Stomach (tissue), 19 donors: ENCODE measurements at places on chromosomes 5 and 9. TPM values are rescaled to one million over a fixed set of nuclear protein-coding genes. Genes with fewer than 3 reads are reported as not detected.
A peak's percentile ranks its signal among the peaks of the same experiment; 100 is the strongest.

FAM153A gene
- total RNA-seq: 2.2 TPM

- DNase-seq: peak; percentile 73
Observed at GRCh38 chr9:109499631-109500410, 1.7 kb upstream of the PTPN3 start.

DNA sequence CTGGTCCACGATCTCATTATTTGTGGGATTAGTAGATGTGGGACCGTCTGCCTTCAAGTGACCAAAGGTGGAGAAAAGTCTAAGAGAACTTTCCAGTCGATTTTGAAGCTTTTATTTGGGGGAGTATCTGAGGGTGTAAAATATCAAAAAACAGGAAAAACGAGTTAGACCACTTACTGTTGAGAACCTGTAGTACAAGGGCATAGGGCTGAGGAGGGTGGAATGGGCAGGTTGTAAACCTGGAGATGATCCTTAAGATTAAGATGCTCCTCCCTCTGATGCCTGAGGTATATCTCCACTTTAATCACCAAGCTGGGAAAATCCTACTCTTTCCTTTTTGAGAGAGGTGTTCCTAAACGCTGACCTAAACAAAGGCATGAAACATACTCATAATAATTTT, 32.0 kb upstream of the GTF2H2C start:
- DNase-seq: peak; percentile 69

- DNase-seq: no peak
Observed at GRCh38 chr5:59267033-59267432, 626.5 kb downstream of the PDE4D start.

DNA sequence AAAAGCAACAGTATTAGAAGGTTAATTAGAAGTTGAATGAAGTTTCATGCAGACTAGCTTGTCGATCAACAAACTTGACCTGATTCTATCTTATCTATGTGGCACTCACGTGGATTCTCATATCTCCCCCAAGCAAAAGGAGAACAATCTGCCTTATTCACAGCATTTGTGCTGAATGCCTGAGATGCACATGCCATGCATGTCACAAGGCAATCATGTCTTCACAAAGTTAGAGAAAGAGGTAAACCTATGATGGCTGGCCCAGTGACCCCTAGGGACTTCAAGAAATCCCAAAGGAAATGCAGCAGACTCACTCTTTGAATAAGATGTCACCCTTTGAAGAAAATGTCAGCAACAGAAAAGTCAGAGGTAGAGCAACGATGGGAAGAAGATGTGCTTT, 17.6 kb upstream of the SHOC1 start:
- DNase-seq: no peak

GRCh38 chr9:132242621-132243155, 80.8 kb downstream of the NTNG2 start:
- no peak for DNase-seq

CCL27 gene
- not detected for total RNA-seq

GRCh38 chr5:15501091-15501791, 1.3 kb downstream of the FBXL7 start:
- peak; percentile 76 for DNase-seq

DNA sequence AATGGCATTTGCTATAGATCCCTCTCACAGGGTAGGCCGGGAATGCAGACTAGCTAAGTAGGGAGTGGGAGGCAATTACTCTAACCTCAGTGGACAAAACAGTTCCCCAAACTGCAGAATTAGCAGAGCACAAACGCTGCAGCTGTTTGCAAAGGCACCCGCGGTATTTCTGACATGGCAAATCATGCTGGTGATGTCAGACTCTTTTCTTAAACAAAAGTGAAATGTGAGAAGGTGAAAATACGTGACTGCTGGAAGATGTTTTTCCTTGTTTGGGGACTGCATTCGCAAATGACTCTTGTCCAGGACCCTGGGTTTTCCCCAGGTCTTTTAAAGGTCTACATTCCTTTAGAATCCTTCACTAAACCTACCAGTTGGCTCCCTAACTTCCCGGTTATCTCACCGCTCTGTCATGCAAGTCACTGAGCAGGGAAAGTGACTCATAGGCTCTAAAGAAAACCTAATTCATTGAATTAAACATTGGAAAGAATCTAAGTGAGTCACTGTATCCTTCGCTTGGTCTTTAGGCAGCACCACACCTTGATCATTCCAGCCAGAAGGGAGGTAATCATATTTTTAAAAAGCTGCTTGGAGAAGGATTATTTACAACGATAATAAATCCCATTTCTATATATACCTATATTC, 91.5 kb upstream of the DNAH5 start:
- DNase-seq: no peak

DNA sequence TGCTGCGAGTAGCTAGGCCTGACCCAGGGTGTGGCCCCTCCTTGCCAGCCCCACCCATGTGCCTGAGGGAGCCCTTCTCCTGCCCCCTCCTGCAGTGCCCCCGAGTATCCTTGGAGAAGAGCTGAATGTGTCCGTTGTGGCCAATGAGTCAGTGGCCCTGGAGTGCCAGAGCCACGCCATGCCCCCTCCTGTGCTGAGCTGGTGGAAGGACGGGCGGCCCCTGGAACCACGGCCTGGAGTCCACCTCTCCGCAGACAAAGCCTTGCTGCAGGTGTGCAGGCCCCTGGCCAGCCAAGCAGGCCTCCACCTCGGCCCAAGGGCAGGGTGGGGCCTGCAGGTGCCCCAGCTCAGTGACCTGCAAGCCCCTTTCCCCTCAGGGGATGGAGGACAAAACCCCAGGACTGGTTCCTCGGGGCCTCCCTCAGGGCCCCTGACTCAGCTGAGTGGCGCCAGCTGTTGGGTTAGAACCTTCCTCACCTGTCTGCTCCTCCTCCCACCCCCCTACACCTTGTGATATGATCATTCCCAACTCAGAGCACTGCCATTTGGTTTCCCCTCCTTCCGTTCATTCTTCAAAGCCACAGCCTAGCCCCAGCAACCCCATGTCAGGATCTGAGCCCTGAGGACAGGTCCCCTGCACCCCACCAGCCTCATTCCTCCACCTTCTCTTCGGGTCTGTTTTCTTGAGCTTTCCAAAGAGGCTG, 80.0 kb upstream of the ASS1 start:
- no peak for DNase-seq

DNA sequence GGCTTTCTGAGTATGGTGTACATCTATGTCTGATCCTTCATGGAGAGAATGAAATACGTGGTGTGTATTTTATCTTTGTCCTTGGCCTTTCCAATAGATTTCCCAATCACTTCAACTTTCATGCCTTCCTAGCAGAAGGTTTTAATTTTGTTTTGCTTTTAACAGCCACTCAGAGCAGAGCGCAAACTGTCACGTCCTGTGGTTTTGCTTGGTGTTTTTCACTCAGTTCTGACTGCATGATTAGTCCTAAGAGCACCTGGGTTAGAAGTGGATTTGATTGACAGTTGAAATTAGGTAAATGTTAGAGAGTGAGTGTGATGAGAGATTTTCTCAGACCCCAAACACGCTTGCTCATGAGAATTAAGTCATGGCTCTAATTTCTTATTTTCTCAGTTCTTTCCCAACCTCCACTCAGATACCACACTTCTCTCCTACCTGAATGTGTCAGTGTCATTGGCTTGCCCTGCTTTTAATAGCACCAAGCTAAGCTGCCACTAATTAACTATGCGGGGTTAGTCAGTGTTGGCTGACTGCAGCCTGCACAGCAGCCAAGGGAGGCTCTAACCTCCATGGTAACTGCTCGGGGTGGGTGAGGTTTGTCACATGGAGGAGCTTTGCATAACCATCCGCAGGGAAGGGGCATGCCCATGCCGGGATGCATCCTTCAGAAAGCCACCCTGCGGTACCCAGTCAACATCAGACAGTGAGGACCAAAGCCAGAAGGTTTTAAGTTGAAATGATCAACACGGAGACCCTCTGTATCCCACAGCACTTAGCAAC, 173.4 kb downstream of the NR3C1 start:
- peak; percentile 52 for DNase-seq

DNA sequence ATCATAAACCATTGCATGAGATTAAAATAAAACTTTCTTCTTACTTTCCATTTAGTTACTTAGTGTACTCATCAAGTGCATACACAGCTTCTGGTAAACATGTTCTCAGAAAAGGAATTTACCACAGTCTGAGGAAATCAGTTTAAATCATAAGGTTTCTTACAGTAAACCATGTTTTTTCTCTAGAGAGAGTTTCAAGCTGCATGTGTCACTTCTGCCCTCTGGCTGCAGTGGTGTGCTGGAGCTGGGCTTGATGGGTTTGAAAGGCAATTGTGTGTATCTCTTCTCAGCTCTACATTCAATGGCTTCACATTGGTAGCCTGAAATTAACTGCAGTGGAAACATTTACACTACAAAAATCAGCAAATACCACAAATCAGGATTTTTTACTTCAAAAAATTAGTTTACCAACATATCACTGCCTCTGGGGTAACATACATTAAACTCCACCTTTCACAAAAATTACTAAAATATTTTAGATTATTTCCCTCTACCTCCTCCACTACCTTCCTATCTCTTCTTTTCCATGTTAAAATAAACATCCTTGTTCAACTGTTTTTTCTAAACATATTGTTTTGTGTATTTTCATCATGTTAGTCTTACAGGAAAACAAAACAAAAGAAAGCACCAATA, 414.3 kb downstream of the ANXA1 start:
- DNase-seq: no peak

GRCh38 chr5:67520161-67520908, 323.7 kb upstream of the CD180 start:
- DNase-seq: no peak

DNA sequence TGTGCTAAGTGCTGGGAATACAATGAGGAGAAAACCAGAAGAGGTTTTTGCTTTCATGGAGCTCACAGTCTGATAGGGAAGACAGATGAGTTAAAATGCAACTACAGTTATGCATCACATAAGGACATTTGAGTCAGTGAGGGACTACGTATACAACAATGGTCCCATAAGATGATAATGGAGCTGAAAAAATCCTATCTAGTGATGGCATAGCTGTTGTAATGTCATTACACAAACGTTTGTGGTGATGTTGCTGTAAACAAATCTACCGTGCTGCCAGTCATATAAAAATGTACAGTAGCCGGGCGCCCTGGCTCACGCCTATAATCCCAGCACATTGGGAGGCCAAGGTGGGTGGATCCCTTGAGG, 110.1 kb upstream of the RAD23B start:
- no peak for DNase-seq

VPS13A gene
- total RNA-seq: 83.9 TPM

DNA sequence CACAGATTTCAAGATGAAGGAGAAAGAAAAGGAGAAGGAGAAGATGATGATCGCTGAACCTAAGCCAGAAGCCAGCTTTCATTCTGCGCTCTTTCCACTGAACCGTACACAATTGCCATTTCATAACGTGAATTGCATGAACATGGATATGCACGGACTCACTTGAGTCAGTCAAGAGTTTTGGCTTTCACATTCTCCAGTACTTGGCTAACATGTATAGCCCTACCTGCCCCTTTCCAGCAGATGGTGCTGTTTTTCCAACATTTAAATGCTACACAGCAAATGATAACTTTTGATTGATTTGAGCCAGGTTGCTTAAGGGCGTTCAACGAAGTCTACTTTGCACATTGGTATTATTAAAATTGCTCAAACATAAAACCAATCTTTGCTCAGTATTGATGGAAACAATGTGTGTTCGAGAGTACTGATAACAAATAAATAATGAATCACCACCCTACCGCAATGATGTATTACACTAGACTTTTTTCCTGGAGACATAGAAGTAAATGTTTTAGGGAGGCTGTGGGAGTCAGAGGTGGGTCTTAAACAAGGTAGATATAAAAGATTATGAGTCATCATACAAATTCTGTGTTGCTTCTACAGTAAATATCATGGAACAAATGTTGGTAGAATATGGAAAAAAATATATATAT, 196.4 kb downstream of the TRPM3 start:
- DNase-seq: peak; percentile 40

DNA sequence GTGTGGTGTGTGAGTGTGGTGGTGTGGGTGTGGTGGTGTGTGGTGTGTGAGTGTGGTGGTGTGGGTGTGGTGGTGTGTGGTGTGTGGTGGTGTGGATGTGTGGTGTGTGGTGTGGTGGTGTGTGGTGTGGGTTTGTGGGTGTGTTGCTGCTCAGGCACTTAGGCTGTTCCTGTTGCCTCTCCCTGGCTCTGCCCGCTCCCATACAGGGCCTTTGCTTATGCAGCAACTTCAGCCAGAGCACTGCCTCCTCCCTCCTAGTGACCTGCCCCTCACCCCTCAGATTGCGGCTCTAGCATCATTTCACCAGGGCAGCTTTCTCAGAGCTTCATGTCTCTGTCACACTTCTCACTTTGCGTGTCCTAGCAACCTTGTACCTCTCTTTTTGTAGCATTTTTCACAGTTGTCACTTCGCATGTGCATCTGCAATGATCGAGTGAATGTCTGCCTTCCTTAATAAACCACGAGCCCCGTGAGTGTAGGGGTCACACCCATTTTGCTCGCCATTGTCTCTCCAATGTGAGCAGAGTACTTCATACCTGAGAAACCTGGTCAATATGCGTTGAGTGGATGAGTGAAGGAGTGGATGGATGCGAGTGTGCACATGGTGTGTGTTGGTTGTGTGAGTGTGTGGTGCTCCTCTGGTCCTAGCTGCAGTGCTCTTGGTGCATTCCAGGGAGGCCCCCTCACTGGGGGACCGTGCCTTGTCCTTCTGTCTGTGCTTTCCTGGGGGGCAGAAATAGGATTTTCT, 167.9 kb upstream of the PANK3 start:
- DNase-seq: no peak

GTF2H2 gene
- 10.7 TPM for total RNA-seq

- DNase-seq: no peak
Observed at GRCh38 chr5:45417285-45417998, 278.7 kb downstream of the HCN1 start.

UAP1L1 gene
- 6.2 TPM for total RNA-seq

SCGB3A2 gene
- total RNA-seq: not detected

GRCh38 chr5:173069671-173070070, 13.5 kb downstream of the CREBRF start:
- no peak for DNase-seq

DNA sequence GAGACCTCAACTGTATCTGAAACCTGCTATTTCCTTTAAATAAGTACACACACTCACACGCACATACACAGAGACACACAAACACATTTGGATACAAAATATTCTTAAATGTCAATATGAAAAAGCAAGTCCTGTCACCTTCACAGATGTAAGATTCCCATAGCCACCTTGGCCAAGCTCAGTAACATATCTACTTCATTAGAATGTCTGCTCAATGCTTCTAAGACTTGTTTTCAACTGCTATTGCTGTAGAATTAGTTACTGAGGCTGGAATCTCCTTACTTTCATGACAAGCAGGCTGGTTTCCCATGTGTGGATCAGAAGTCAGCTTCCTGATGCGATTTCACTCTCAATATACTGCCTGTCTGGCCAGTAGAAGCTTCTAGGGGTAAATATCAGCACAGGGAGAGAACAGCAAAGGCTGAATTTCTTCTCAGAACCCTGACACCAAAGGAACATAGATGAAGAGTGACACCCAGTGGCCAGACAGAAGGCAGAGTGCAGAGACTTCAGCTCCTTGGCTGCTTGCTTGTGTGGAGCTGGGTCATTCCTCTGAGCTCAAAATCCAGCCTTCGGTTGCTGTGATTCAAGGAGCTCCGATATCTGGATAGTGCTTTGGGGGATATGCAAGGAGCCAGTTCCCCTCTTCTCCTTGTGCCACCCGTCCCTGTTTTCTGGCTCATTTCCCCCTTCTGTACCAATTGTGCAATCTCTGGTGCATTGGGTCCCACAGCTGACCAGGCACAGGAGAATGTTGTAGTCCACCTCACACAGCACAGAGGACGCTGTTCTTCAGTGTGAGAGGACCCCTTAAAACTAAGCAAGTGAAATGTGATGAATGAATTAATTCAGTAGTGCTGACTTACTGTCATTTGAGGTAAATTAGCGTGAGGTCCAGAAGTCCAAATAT, 26.6 kb upstream of the ABLIM3 start:
- DNase-seq: peak; percentile 90

SLC25A51 gene
- 11.2 TPM for total RNA-seq

GRCh38 chr9:95880021-95880690, 4.7 kb downstream of the ERCC6L2 start:
- DNase-seq: peak; percentile 82

SLC22A4 gene
- total RNA-seq: 6.1 TPM

HMMR gene
- 10.1 TPM for total RNA-seq
